ENCODE measurements at places on chromosomes 2 and 18. TPM values are rescaled to one million over a fixed set of nuclear protein-coding genes. Genes with fewer than 3 reads are reported as not detected.

DNA sequence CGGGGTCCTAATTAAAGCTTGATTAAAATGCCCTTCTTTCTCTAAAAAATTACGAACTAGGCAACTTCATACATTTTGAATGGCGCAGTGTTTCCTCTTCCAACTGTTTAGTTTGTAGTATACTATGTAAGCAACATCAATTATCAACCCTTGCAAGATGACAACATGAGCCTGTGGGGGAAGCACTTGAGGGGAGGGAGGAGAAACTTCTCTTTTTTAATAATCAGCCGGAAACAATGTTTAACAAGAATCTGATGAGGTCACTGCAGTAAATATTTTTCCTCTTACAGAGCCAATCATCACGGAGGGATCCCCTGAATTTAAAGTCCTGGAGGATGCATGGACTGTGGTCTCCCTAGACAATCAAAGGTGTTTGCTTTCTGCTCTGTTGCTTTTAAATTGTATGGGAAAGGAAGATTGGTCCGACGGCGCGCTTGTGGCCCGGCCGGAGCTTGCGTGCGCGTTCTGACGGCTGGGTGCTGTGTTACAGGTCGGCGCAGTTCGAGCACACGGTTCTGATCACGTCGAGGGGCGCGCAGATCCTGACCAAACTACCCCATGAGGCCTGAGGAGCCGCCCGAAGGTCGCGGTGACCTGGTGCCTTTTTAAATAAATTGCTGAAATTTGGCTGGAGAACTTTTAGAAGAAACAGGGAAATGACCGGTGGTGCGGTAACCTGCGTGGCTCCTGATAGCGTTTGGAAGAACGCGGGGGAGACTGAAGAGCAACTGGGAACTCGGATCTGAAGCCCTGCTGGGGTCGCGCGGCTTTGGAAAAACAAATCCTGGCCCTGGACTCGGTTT lies 5.3 kb upstream of the DLX1 start:
- H3K4me3 ChIP-seq: peak overlapping the region; percentile 34
- H3K4me1 ChIP-seq: peaks cover 24% of the 10 kb centered on the region
- DNase-seq: no peak

DNA sequence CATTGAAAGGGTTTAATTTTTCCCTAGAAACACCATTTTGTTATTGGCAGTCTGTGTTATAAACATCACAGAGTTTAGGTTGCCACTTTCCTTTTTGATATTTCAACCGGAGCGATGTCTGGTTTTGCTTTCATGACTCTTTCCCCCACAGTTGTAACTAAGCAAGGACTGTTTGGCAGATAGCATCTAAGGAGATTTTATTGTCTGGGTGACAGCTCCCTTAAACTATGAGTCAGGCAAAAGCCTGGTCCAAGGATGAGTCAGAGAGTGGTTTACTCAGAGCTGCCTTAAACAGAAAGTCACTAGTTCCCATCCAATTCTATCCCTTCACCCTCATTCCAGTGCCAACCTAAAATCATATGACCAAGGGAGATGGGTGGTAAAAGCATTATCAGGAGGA lies 341.6 kb upstream of the VWC2L start:
- H3K4me3 ChIP-seq: no peak overlapping the region
- H3K27ac ChIP-seq: no peak overlapping the region
- no peaks in the 10 kb centered on the region for H3K27me3 ChIP-seq
- no peak for DNase-seq
- H3K36me3 ChIP-seq: no peaks in the 10 kb centered on the region
- no peaks in the 10 kb centered on the region for H3K4me1 ChIP-seq

- no peak for DNase-seq
- no peak overlapping the region for H3K27ac ChIP-seq
- H3K27me3 ChIP-seq: peaks cover 25% of the 10 kb centered on the region
- H3K36me3 ChIP-seq: no peaks in the 10 kb centered on the region
These were observed 33.0 kb downstream of the REEP1 start for GRCh38 chr2:86304416-86304815.

DNA sequence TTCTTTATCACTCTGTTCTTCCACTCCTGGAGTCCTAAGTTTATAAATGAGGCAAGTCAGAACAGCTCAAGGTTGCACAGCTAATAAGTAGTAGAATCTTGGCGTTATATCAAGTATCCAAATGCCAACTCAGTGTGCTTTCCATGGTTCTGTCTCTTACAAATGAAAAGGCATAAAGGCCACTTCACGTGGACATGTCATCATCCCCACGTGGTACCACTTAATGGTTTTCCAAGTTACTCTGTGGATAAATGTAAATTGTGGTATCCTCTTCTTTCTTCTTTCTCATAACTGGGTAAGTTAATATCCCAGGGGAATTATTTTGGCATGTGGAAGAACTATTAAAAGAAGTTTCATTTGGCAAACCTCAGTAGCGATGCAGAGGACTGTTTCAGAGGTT lies 131.5 kb upstream of the L3MBTL4 start:
- no peaks in the 10 kb centered on the region for H3K36me3 ChIP-seq
- H3K4me1 ChIP-seq: no peaks in the 10 kb centered on the region
- DNase-seq: no peak
- peaks cover 6% of the 10 kb centered on the region for H3K27me3 ChIP-seq

DNA sequence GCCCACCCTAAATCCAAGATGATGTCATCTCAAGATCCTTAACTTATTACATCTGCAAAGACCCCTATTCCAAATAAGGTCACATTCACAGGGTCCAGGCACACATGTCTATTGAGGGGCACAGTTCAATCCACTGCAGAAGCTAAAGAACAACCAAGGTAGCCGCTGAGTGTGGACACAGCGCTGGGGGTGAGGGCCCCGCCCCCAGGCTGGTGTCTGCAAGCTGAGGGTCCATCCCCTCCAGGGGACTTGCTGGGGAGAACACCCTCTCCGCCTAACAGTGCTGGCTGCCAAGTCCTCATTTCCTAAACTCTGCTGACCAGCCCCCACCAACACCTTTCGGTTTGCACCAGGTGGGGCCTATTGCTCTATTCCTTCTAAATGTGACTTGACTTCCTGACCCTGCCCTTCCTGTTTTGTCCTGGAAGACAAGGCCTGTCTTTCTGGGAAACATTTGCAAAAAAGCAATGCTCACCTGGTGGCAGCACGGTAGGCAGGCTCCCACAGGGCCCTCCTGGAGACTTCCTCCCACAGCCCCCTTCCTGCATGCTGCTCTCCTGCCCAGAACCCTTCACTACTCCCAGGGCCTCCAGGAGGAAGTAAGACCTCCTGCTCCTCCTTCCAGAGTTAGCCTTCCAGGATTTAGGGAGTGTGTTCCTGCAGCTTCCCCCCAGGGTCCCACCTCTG lies 24.4 kb upstream of the TEX44 start:
- no peaks in the 10 kb centered on the region for H3K27me3 ChIP-seq
- H3K4me3 ChIP-seq: no peak overlapping the region
- no peak for DNase-seq

GRCh38 chr2:147500229-147500628 lies 344.6 kb upstream of the ACVR2A start:
- DNase-seq: no peak
- no peaks in the 10 kb centered on the region for H3K36me3 ChIP-seq
- peak overlapping the region; percentile 88 for H3K27ac ChIP-seq
- H3K27me3 ChIP-seq: no peaks in the 10 kb centered on the region
- H3K4me3 ChIP-seq: peak overlapping the region; percentile 79

DNA sequence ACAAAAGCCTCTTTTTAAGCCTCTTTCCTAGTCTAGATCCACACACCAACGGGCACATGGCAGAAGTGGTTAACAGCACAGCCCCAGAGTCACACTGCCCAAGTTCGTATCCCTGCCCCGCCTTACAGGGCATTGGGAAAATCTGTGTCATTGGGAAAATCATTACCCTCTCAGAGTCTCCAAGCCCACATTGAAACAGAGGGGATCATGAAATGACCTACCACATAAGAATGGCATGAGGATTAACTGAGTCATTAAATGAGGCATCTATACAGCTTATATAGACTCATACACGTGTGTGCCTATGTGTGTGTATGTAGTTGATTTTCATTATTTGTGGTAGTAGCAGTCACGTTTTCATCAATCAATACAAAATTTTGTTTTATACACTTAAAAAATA lies 469.0 kb upstream of the POU3F3 start:
- H3K36me3 ChIP-seq: peaks cover 4% of the 10 kb centered on the region
- DNase-seq: no peak
- no peak overlapping the region for H3K4me3 ChIP-seq
- peaks cover 4% of the 10 kb centered on the region for H3K4me1 ChIP-seq
- H3K27ac ChIP-seq: no peak overlapping the region

GRCh38 chr18:48396561-48396960 lies 12.6 kb downstream of the ZBTB7C start:
- H3K4me1 ChIP-seq: no peaks in the 10 kb centered on the region
- peaks cover 65% of the 10 kb centered on the region for H3K27me3 ChIP-seq
- DNase-seq: no peak
- H3K4me3 ChIP-seq: no peak overlapping the region

- H3K4me3 ChIP-seq: peak overlapping the region; percentile 72
- H3K36me3 ChIP-seq: peaks cover 26% of the 10 kb centered on the region
- H3K4me1 ChIP-seq: peaks cover 54% of the 10 kb centered on the region
- peak overlapping the region; percentile 94 for H3K27ac ChIP-seq
These were observed 133.9 kb downstream of the ARHGAP15 start for GRCh38 chr2:143263066-143263625.

Gene C1GALT1C1L
- total RNA-seq: not detected

Gene TMEM185B
- total RNA-seq: 27.9 TPM

Gene PTPRN
- total RNA-seq: not detected

Gene AQP12B
- total RNA-seq: not detected

Gene DSG1
- not detected for total RNA-seq

Gene TEKT4
- not detected for total RNA-seq

Measured in natural killer cell treated with Interleukin-12 subunit alpha and Interleukin-12 subunit beta and Interleukin-15 and Interleukin-18, amount 100 ng/mL, for 72 hours (primary cell).